Mammary epithelial cell (primary cell): ENCODE measurements at places on chromosomes 1 and 21. TPM values are rescaled to one million over a fixed set of nuclear protein-coding genes. Genes with fewer than 3 reads are reported as not detected.

Gene IL20
- total RNA-seq: not detected

Gene REN
- not detected for total RNA-seq

Gene FCGR1A
- not detected in 2 replicates for total RNA-seq

Gene SYDE2
- total RNA-seq: 4.3 and 4.8 TPM in 2 replicates

DNA sequence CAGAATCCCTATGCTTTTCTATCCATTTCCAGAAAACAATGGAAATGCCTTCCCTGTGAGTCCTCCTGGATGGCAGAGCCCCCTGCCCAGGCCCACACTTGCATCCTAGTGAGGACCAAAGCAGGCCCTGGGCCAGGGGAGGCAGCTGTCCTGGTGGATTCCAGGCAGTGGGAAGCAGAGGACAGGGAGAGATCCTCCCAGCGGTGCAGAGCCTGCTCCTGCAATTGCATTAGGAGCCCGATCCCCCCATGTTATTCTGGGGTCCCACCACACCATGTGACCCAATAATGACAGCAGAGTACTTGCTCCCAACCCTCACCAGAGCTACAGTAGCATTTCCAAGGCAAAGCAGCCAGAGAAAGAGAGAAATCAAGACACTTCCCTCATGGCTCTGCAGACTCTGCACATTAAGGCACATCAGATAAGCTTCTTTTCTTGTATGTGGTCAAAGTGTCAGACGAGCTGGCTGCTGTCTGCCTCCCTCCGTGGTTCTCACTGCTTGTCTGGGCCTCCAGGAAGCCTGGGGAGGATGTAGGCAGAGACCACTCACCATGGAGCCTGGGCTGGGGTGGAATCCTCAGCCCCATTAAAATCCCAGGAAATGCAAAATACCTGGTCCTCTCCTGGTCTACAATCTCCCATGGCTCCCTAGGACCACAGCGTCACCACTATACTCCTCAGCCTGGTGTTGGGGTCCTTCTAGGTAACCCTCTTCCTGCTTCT is 54.9 kb upstream of the RUNX3 start:
- DNase-seq: no peak

DNA sequence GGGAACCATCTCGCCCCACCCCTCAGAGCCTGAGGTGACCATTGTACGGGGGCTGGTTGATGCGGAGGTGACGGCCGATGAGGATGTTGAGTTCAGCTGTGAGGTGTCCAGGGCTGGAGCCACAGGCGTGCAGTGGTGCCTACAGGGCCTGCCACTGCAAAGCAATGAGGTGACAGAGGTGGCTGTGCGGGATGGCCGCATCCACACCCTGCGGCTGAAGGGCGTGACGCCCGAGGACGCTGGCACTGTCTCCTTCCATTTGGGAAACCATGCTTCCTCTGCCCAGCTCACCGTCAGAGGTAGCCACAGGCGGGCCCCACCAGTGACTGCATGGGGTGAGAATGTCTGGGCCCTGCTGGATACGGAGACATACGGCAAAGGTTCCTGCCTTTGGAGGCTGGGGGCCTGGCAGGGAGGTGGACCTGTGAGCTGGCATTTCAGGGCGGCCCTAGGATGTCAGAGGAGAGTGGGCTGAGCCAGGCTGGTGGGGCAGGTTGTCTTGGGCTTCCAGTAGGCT is 98.5 kb downstream of the TRIM11 start:
- DNase-seq: no peak

DNA sequence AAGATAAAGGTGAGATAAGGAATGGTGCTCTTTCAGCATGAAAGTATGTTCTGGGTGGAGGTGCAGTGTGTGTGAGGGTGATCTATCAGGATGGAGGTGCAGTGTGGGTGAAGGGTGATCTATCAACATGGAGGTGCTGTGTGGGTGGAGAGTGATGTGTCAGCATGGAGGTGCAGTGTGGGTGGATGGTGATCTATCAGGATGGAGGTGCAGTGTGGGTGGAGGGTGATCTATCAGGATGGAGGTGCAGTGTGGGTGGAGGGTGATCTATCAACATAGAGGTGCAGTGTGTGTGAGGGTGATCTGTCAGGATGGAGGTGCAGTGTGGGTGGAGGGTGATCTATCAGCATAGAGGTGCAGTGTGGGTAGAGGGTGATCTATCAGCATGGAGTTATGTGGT is 12.3 kb upstream of the MAP10 start:
- DNase-seq: no peak

- no peak for DNase-seq
Measured at GRCh38 chr1:157995583-157996169, 2.2 kb downstream of the KIRREL1 start.

GRCh38 chr1:67735806-67736627 is 51.0 kb downstream of the GADD45A start:
- peak; percentile 88 for DNase-seq

- no peak for DNase-seq
Measured at GRCh38 chr1:147246044-147246690, 3.7 kb downstream of the CHD1L start.

GRCh38 chr1:246365708-246366107 is 141.4 kb downstream of the SMYD3 start:
- DNase-seq: no peak

GRCh38 chr21:46634966-46635323 is 529 bp upstream of the PRMT2 start:
- peak; percentile 60 for DNase-seq

DNA sequence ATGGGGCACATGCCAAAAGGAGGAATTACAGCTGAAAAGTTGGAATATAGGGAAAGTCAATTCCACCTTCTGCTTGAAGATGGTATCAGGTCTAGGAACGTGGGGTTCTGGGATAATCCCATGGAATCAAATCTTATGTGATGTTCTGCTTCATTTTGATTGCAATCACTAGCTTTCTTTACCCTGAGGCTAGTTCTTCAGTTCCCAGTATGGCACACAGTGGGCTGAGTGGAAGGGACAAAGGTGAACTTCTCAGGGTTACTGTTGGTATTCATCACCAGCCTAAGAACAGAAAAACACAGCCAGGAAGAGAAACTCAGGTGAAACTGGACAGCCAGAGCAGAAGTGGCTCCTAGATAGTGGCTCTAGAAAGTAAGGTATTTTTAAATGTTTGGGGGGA is 117.8 kb downstream of the TNFSF18 start:
- peak; percentile 32 for DNase-seq
